AG10803 (cell line): ENCODE measurements at places on chromosomes 12 and 14.

DNA sequence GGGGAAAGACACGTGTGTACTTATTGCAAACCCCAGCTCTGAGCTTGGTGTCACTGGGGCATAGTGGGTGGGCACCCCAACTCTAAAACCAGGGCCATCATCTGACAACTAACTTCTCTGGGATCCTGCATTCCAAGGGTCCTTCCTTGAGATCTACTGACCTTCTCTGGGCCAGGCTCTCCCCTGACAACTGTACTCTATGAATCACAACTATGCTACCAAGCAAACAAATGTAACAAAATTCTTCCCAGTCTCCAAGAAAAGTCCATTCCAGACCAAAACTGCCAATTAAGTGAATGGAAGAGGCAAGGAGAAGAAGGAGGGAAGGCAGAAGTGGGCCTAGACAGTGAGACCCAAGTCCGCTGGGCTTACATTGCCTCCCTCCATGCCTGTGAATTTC, 38.2 kb downstream of the VWF start:
- no peak for DNase-seq

DNA sequence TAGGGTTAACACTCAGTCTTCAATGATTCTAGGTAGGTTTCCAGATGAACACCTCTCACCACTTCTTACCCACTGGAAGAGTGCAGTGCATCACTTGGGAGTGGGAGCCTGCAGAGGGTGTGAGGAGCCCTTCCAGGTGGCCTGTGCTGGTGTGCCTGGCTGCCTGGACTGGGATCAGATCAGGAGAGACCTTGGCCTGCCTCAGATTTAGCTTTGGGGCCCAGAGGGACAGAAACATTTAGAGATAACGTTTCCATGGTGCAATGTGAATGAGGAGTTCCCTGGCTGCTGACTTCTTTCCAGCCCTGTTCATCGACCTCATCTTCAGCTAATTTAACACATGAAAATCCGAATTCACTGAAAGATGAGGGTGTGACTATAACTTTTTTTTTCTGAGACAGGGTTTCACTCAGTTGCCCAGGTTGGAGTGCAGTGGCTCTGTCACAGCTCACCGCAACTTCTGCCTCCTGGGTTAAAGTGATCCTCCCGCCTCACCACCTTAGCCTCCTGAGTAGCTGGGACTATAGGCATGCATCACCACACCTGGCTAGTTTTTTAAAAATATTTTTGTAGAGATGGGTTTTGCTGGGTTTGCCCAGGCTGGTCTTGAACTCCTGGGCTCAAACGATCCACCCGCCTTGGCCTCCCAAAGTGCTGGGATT, 53.6 kb downstream of the SUSD6 start:
- DNase-seq, result no peak

DNA sequence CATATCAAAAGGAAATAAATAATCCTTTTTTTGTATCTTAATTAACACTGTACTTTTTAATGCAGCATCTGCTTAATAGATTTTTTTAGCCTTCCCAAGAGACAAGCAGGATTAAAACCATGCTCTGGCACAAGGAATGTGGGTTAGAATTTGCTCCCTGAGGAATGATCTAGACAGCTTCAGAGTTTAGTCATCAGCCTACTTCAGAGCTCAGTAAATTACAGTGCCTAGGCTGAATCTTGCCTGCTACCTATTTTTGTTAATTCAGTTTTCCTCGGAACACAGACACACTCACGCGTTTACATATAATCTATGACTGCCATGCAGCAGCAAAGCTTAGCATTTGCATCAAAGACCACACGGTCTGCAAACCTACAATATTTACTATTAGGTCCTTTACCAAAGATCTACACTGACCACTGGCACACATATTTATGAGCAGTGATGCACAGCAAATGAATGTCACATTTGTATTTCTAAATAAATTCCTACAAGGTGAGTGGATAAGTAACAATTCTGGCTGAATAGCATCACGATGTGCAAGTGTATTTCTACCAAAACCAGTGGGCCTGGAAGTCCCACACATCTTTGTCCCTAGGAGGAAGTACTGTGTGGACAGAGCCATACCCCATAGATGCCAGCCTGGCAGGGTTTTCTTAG, 309.8 kb upstream of the TMEM132C start:
- peak; percentile 75 for DNase-seq

DNA sequence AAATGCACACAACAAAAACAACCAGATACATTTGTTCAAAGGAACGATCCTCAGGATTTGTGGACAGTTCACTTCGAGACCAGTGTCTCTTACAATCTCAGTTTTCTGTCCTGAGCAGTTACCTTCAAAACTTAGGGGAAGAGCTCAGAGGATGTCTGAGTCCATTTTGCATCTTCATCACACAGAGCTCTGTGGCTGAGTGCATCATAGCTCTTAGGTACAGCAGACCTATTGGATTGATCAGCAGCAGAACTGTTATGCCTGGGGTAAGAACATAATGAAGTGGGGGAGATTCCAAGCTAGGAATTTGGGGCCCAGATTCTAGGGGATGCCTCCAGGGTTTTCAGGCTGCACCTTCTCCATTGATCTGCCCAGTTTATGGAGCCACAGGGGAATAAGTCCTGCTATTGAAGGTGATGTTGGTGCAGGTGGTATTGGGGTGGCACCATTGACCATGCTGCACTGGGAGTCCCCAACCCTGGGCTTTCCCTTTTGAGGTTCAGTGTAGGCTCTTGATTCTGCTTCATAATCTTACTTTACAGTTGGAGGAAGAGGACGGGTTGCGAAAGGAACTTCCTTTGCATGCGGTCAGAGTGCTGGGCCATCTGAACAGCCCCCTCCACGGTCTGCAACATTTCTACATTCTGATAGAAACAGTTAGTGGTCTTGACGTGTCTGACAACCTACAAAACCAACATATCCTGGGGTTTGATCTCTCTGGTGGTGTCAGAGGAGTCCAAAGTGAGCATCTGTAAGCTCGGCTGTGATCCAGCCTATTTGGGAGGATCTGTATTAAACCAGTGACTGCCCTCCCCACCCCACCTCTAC, 112.8 kb downstream of the CHST11 start:
- no peak for DNase-seq

- no peak for DNase-seq
These were observed 25.4 kb upstream of the ATXN2 start for GRCh38 chr12:111624540-111624939.

GRCh38 chr12:13039328-13039956, 4.7 kb upstream of the FAM234B start:
- DNase-seq, result no peak

DNA sequence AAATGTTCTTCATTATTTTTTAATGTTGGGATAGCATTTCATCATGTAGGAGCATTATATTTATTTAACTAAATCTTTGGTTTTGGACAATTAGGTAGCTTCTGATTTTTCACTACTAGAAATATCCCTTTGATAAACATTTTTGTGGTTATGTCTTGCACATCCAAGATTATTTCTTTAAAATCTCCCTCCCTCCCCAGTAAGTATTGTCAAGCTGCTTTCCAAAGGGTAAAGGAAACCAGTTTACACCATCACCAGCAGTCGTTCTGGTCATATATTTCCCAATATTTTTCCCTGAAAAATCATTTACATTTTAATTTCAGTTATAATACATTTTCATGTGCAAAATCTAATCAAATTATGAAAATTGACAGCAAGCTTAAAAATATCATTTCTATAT, 11.1 kb downstream of the CD69 start:
- DNase-seq, result no peak

GRCh38 chr14:59086241-59086882, 102.1 kb upstream of the DAAM1 start:
- peak; percentile 61 for DNase-seq

GRCh38 chr12:66024949-66025348, 105.6 kb downstream of the LLPH start:
- no peak for DNase-seq

- no peak for DNase-seq
These were observed 6.9 kb downstream of the MARK3 start for GRCh38 chr14:103392106-103392505.

GRCh38 chr12:58066296-58066695, 124.9 kb downstream of the ATP23 start:
- no peak for DNase-seq

DNA sequence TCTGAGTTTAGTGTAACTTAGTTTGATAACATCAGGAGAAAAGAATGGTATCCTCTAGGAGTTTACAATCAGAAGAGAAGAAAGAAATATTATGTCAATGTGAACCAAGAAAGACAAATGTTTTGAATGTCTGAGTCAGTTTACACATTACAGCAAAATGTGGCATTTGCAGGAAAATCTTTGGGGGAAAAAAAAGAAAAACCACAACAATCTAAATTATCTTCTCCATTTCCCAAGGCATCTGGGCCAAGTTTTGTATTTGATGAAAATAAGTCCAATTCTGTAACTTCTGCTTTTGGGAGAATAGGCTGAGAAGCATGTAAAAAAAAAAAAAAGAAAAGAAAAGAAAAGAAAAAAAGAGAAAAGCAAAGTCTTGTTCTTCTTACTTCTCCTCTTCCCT, 58.8 kb upstream of the FLRT2 start:
- DNase-seq, result peak; percentile 88

DNA sequence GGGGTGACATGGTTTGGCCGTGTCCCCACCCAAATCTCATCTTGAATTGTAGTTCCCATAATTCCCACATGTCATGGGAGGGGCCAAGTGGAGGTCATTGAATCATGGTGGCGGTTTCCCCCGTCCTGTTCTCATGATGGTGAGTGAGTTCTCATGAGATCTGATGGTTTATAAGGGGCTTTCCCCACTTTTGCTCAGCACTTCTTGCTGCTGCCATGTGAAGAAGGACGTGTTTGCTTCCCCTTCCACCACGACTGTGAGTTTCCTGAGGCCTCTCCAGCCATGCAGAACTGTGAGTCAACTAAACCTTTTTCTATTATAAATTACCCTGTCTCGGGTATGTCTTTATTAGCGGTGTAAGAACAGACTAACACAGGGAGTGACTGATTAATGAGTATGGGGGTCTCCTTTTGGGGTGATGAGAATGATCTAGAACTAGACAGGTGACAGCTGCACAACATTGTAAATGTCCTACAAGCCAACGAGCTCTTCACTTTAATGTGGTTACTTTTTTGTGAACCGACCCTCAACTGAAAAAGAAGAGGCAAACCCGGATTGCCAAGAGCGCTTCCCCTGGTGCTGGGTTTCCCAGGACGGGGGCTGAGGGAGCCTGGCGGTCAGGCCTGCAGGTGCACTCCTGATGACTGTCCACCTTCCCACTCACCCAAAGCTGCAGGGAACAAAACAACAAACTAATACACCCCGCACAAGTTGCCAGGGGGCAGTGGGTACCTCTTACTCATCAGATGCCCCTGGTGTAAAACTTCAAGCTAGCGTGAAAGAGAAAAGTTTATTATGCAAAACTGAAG, 90.1 kb downstream of the NCOR2 start:
- no peak for DNase-seq

GRCh38 chr12:102948941-102949352, 8.5 kb upstream of the ASCL1 start:
- peak; percentile 24 for DNase-seq

DNA sequence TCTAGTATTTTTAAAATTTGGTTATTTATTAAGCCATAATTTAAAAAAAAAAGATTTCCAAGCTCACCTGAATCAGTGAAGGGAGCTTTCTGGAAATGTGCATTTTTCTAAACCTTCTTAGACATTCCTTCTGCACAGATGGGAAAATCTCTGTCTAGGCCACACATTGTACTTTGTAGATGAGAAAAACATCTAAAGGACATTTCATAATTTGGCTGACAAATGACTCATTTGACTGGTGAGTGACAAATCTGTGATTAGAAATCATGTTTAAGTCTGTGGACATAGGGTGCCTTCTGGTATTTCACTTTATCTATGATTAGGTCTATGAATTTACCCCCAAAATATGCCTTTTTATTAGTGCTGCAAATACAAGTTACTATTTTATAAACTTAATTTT, 1044.9 kb upstream of the FLRT2 start:
- DNase-seq, result no peak

DNA sequence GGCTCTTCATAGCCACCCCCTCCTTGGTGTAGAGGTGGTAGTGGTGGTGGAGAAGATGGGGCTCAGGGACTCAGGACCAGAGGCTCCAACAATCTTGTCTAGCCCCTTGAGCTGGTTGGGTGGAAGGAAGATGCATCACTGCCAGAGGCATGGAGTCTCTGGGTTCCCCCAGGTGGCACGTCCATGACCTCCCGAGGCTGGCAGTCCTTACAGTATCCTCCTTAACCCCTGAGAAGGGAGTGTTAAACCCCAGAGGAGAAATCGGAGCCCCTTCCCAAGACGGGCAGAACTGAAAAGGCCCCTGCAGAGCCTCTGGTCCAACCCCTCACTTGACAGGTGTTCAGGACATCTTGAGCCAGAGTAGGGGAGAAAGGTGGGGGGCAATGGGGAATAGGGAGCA, 9.1 kb downstream of the KRT83 start:
- no peak for DNase-seq

GRCh38 chr12:51534216-51535074, 56.6 kb upstream of the SCN8A start:
- no peak for DNase-seq

DNA sequence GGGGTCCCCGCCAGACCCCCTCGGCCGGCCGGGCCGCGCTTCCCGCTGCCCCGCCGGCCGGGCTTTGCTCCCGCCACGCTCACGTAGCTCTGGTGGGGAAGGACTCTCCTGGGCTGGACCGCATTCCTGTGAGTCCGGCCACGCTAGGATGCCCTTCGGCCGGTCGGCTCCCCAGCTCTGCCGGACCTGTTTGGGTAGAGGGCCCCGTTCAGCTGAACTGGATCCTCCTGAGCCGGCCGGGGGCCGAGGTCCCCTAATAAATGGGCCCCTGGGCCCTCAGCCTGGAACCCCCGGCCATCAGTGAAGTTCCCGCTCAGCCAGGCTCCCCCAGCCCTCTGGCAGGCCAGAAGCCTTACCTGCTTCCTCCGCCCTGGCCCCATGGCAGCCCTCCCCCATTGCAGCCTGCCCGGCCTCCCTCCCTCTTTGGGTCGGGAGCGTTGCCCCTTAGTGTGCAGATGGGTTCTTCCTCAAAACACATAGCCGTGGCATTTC, 593 bp downstream of the UNC119B start:
- no peak for DNase-seq

DNA sequence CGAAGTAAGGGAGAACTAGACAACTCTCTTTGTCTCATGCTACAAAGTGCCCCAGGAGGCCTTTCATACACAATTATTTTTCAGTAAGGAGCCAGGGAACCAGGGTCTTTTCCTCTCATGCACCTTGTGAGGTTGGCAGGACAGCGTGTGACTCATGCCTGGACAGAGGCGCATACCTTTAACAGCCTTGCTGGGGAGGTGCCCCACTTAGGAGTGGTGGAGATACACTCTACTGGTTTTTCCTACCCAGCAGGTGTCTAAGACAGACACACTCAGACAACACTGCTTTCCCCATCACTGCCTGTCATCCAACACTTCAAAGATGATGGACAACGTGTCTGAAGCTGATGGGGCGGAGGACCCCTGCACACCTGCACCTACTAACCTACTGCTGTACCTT, 49.1 kb downstream of the B4GALNT3 start:
- DNase-seq, result no peak

DNA sequence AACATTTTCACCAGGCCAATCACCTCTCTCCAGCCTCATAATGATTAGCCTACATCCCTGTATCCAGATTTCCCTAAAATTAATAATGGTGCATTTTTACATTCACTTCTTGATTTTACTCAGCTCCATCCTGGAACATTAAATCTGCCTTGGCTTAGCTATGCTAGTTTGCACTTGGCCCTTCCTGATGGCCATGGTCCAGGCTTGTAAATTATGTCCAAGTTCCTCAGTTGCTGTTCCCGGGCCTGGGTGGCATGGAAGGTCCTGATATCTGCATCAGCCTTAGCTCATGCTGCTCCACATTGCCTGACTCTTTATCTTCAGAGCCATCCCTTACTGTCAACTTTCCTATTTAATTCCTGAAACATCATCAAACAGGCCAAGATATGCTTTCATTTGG, 11.1 kb upstream of the METTL17 start:
- DNase-seq, result no peak

- no peak for DNase-seq
These were observed 1009.6 kb downstream of the FLRT2 start for GRCh38 chr14:86539361-86540070.
